Inflammatory macrophage treated with lipopolysaccharide for 4 hours (primary cell): ENCODE measurements at places on chromosomes 2 and 18.

DNA sequence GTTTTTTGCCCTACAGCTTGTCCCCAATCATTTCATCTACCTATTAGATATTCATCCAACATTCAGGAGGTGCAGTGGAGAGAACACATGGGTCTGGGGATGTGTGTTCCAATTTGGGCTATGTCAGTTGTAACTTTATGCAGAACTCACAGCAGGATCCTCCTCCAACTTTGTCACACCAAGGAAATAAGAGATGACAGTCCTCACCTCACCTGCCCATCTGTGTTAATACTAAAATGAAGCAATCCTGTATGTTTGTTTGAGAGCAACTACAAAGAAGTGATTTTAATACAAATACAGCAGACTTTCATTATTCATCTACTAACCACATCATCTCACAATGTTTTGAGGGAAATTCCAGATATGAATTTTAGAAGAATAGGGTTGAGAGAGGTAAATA lies 126.7 kb downstream of the ARHGAP15 start:
- DNase-seq, result no peak

- no peak for DNase-seq
Observed at GRCh38 chr18:36101943-36102342, 27.2 kb downstream of the SLC39A6 start.

GRCh38 chr2:236511266-236511665 lies 58.4 kb upstream of the ACKR3 start:
- DNase-seq, result no peak

DNA sequence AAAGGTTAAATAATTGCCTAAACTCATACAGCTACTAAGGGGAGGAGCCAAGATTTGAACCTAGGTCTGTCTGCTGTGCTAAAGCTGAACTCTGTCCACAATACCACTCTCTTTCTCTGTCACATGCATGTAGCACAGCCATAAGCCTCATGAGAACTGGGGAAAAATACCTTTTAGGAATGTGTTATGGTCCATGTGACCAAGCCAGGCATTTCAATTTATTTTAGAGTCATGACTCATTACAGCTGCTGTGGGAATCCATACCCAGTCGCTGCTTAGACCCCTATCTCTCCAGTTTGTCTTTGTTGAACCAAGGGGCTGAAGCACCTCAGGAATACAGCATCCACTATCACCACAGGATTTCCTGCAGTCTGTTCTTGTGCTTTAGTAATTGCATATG lies 200.0 kb upstream of the SIX3 start:
- no peak for DNase-seq
